ENCODE measurements at places on chromosomes 7 and 10. TPM values are rescaled to one million over a fixed set of nuclear protein-coding genes. Genes with fewer than 3 reads are reported as not detected.

- DNase-seq: no peak
Measured at GRCh38 chr10:131062621-131063260, 248.8 kb downstream of the TCERG1L start.

- DNase-seq: no peak
Measured at GRCh38 chr7:20578257-20578771, 37.2 kb upstream of the ABCB5 start.

DNA sequence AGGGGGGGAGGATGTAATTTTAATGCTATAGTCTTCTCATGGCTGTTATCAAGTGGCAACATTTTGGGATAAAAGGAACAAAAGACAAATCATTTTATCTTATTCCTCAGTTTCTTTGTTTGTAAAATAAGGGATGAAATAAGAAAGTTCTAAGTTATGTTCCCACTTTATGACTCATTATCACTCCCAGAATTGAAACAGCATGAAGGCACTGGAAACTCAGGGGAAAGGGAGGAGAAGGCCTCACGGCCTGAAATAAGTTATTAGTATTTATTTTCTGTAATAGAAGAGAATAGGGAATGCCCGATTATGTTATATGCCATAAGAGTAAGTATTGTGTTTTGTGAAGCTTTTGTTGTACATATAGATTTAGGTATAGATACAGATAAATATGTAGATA lies 85.0 kb upstream of the NAMPT start:
- DNase-seq: no peak

DNA sequence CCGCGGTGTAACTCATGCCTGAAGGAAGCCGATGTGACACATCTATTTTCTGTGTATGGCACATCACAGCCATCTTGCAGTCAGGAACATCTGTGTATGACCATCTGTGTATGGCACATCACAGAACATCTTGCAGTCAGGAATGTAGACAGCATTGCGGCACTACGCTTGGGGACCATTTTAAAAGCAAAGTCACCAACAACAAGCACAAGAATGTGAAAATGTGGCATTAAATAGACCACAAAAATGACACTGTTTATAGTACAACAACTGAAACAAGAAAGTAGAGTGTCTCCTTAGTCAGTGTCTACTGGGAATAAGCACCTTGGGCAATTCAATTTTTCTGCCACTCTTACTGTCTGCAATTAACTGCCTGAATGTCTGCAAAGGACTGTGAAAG lies 124.4 kb downstream of the HGF start:
- no peak for DNase-seq

- DNase-seq: peak; percentile 91
Measured at GRCh38 chr7:129210256-129210988, 14.4 kb upstream of the AHCYL2 start.

The OR6B1 gene
- not detected for total RNA-seq

- no peak for DNase-seq
Measured at GRCh38 chr10:77441353-77442166, 196.0 kb downstream of the KCNMA1 start.

- no peak for DNase-seq
Measured at GRCh38 chr10:110502851-110503301, 5.2 kb downstream of the DUSP5 start.

- DNase-seq: no peak
Measured at GRCh38 chr7:5278766-5279165, 4.0 kb upstream of the SLC29A4 start.

- no peak for DNase-seq
Measured at GRCh38 chr7:19663816-19664462, 44.9 kb downstream of the POLR1F start.

GRCh38 chr7:106795877-106796231 lies 69.2 kb upstream of the PIK3CG start:
- DNase-seq: no peak

The FKBP6 gene
- not detected for total RNA-seq

The SBDS gene
- total RNA-seq: 104 TPM

- no peak for DNase-seq
Measured at GRCh38 chr10:117445992-117446391, 70.8 kb upstream of the PDZD8 start.

The HOXA5 gene
- total RNA-seq: not detected

- DNase-seq: no peak
Measured at GRCh38 chr7:100127866-100128636, 1.3 kb downstream of the MBLAC1 start.

DNA sequence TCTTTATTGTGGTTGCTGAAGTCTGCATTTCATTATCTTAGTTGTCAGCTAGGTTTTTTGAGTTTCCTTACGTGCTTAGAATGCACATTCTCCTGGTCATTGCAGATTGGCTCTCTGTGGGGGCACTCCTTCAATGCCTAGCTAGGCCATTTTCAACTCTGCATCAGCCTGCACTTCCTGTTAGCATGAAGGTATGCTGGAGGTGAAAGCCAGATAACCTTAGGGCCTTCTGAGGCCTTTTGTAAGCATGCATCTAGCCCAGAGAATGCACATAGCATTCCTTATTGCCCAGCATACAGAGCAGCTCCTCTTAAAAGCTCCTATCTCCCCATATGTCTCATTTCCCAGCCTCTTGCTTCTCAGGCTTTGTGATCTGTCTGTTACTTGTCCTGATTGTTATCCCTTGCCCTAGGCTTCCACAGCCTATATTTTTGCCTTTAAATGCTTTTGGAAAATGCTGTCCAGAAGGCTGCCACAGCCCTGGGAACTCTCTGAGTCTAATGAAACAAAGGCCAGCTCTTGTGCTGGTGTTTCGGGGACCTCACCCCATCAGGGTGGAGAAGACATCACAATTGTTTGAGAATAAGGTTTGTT lies 108.1 kb upstream of the IGFBP3 start:
- DNase-seq: no peak

DNA sequence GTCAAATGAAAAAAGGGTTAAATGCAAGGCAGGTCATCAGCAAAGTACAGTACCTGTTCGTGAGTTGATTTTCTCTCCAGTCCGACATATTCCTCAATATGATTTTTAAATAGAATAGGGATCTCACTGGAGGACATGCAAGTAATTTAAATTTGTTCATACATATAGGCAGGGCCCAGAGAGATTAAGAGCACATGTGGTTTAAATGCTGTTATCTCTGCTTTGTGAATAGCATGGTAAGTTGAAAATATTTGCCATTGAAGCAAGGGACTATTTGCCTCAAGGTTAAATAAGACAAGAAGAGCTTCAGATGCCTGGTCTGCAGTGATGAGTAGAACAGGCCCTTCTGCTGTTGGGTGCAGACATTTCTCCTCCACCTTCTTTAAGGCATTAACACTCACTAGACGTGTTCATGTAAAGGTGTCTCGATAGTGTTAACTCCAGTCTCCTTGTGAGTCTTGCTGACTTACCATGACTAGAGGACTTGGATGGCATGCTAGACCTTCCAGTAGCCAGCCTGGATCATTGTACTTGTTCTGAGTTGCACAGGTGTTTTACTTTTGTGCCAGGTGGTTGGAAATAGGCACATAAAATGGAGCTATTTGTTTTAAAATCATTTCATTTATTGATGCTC lies 15.6 kb upstream of the AKR1C3 start:
- DNase-seq: no peak

DNA sequence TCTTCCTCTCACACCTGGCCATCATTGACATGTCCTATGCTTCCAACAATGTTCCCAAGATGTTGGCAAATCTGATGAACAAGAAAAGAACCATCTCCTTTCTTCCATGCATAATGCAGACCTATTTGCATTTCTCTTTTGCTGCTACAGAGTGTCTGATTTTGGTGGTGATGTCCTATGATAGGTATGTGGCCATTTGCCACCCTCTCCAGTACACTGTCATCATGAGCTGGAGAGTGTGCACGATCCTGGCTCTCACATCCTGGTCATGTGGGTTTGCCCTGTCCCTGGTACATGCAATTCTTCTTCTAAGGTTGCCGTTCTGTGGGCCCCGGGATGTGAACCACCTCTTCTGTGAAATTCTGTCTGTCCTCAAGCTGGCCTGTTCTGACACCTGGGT lies 19.2 kb downstream of the OR2A14 start:
- DNase-seq: no peak

DNA sequence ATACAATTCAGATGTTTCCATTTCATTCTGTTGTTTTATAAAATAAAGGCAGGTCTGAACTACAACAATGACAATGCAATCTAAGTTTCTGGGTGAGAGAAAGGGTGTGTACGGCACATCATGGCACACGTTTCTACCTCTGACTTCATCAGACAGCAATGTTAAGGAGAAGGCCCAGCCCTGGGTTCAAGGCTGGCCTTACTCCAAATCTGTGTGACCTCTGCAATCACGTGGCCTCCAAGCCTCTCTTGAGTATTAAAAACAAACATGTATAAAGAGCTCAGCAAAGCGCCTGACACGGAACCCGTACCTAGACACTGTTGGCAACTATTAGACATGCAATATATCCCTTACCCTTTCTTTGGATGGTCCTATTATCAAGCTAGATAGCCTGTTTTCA lies 114.1 kb downstream of the LARP4B start:
- DNase-seq: no peak

GRCh38 chr7:32258265-32258664 lies 188.1 kb upstream of the PDE1C start:
- DNase-seq: peak; percentile 46

- DNase-seq: no peak
Measured at GRCh38 chr7:20219446-20220292, 2.5 kb upstream of the MACC1 start.

The SPDYE16 gene
- not detected for total RNA-seq

GRCh38 chr10:113356794-113357680 lies 195.8 kb upstream of the HABP2 start:
- DNase-seq: no peak

- DNase-seq: no peak
Measured at GRCh38 chr10:35758076-35758475, 116.0 kb upstream of the FZD8 start.

- DNase-seq: no peak
Measured at GRCh38 chr10:51233337-51234100, 159.2 kb downstream of the PRKG1 start.

The LSM8 gene
- 31.1 TPM for total RNA-seq

The GRB10 gene
- 47.4 TPM for total RNA-seq

DNA sequence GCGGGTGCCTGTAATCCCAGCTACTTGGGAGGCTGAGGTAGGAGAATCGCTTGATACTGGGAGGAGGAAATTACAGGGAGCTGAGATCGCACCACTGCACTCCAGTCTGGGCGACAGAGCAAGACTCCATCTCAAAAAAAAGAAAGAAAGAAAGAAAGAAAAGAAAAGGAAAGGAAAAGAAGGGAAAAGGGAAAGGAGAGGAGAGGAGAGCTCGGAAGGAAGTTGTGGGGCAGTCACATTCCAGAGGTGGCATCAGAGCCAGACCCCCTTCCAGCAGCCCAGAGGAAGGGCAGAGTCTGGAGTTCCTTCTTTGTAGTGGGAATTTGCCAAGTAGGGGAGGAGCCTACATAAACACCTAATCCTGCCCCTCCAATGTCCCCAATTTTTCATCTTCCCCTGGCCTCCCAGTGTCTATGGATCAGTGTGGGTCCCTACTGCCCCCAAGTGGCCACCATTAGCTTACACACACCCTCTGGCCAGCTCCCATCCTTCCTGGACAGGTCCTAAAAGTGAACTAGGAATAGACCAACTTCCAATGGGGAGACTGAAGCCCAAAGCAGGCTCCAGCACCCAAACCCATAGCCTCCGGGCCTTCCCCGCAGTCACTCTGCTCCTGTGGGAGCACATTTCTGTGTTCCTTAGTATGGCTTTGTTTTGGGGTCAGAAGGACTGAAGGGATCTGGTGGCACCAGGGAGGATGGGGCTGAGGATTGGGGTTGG lies 39.6 kb upstream of the HSPB1 start:
- no peak for DNase-seq

The CDK1 gene
- 13.1 TPM for total RNA-seq

The HTR5A gene
- not detected for total RNA-seq

The RNF32 gene
- total RNA-seq: 1.7 TPM
